NCI-H1092 (cell line): ENCODE measurements at places on chromosomes 3 and 15.

GRCh38 chr15:77048135-77048876, 22.6 kb downstream of the TSPAN3 start:
- no peak for DNase-seq

- no peak for DNase-seq
Measured at GRCh38 chr15:92669432-92669831, 13.9 kb upstream of the FAM174B start.

- DNase-seq = no peak
Measured at GRCh38 chr3:113623324-113623723, 73.1 kb downstream of the USF3 start.

DNA sequence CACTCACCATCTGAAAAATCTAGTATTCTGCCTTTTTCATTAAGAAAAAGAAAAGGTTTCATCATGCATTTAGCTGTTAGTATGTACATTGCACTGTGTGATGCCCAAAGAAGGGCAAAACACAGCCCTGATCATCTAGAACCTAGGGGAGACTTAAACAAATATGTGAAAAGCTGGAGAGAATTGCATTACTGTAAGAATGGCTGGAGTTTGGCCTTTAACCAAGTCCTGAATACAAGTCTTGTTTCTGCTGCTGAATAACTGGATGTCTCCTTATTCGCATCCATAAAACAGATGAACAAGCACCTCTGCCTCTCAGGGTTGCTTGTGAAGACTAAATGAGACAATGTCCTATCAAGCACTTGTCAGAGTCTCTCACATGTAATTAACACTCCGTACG, 233.4 kb upstream of the LRTM1 start:
- no peak for DNase-seq

- no peak for DNase-seq
Measured at GRCh38 chr3:112020674-112021085, 13.9 kb upstream of the TMPRSS7 start.

GRCh38 chr15:28107111-28107903, 8.2 kb upstream of the OCA2 start:
- no peak for DNase-seq

DNA sequence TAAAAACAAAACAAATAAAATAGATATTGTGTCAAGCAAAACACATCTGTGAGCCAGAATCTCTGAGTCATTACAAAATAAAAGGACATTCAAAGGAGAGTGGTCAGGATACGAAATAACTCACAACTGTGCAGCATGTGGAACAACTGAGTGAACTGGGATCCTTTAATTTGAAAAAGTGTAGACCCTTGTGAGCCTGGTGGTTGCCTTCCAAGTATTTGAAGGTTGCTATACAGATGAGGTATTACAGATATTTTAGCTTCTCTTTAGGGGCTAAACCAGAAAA, 26.7 kb downstream of the KCNMB2 start:
- no peak for DNase-seq

GRCh38 chr3:29853841-29854397, 573.0 kb downstream of the RBMS3 start:
- DNase-seq = no peak

- no peak for DNase-seq
Measured at GRCh38 chr3:9169956-9170850, 79.2 kb downstream of the SRGAP3 start.

DNA sequence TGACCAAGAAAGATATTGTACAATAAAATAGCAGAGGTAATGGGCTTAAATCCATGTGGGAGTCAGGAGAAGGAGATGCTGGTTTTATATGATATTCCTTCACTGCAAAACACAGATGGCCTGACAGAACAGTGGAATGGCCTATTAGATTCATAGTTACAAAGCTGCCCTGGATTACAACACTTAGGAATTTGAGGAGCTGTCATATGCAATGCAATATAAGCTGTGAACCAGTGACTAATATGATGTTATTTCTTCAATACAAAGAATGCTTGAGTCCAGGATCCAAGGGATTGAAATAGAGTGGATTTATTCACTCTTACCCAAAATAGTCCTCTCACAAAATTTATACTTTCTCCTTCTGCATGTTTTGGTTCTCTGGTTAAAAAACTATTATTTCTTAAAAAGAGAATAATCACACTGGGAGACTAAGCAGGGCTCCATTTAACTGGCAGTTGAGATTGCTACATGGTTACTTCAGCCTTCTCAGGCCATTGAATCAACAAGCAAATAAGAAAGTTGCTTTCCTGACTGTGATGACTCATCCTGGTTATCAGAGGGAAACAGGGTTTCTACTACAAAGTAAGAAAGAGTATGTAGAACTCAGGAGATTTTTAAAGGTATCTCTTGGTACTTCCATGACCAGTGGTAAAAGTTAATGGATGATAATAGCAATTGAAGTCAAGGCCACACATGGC, 79.8 kb upstream of the ZPLD1 start:
- DNase-seq = no peak

GRCh38 chr15:90560229-90560776, 30.6 kb downstream of the CRTC3 start:
- no peak for DNase-seq

DNA sequence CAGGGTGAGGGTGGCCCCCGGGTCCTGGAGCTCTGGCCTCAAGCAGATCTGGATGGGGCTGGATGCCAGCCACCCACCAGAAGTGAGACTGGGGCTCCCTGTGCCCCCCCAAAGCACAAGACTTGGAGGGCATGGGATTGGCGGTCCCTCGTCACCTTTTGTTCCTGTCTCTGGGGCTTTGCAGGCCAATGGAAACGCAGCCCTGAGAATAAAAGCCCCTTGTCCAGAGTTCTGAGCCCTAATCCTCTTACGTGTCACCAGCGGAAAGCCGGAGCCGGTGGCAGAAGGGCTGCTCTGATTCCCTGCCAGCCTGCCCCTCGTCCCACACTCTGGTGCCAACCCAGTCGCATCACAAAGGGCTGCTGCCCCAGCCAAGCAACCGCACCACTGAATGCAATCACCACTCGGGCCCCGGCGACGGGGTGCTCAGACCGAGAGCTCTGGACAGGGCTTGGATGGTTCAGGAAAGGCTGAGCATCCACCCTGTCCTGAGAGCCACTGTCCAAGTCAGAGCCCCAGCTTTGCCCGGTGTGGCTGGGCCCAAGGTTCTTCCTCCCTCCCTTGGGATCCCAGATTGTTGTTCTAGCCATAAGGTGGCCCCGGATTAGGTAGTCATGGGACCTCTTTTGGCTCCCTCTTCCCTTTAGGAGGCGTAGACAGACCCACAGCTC, 22.8 kb upstream of the ELP6 start:
- DNase-seq = no peak

DNA sequence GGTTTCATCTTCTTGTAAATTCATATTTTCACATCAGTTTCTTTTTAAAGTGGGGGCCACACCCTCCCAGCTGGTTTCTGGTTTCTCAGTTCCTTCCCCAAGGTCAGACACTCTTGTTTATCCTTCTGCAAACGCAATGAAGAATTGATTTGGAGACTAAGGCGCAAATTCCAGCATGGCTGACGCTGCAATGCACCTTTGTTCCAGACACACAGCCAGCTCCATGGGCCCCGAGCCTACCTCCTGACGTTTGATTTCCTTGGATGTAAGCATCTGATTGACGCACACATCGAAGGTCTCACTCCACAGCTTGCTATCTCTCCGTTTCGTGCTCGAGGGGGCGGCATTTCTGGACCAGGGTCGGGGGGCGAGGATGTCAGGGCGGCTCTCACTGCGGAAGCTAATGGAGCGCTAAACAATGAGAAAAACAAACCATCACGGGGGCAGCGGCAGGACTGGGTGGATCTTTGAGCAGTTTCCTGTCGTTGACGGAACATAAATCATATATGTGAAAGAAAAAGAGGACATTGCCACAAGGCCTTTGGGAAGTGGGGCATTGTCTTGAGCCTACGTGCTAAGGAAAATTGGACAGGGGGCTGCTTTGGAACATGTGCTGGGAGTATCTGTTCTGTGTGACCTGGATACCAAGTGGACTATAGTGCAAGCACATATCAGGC, 46.9 kb downstream of the ARHGEF3 start:
- no peak for DNase-seq

- DNase-seq = no peak
Measured at GRCh38 chr3:135752851-135753250, 212.7 kb upstream of the PPP2R3A start.

DNA sequence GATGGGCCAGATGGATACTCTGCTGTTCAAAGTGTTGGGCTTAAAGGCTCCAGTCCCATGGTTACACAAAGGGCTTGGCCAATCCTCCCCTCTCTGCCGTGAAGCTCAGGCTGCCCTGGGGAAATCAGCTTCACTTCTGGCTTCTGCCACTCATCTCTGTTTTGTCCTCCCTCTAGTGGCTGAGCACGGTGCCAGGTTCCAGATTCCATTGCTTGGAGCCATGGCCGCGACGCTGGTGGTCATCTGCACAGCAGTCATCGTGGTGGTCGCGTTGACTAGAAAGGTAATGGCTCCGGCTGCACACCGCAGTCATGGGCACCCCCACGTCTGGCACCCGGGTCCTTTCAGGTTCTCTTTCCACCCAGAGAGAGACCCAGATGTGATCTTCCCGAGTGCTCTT, 5.6 kb downstream of the TIGIT start:
- DNase-seq = no peak

GRCh38 chr15:80694611-80695098, 455 bp upstream of the ABHD17C start:
- DNase-seq = no peak

DNA sequence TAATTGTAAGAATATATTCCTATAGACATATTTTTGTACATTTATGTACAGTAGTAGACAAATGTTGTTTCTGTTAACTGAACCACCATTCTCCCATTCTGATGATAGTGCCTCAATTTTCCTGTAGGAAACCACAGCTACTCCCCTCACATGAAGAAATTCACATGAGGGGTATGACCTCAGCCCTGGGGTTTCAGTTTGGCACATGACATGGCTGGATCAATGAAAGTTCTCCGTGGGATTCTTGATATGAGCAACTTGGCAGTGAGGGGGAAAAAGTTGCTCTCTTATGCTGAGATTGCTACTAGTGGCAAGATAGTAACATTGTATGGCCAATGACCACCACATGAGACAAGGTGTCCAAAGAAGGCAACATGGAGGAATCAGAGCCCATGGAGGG, 1090.3 kb upstream of the CFAP20DC start:
- DNase-seq = no peak

DNA sequence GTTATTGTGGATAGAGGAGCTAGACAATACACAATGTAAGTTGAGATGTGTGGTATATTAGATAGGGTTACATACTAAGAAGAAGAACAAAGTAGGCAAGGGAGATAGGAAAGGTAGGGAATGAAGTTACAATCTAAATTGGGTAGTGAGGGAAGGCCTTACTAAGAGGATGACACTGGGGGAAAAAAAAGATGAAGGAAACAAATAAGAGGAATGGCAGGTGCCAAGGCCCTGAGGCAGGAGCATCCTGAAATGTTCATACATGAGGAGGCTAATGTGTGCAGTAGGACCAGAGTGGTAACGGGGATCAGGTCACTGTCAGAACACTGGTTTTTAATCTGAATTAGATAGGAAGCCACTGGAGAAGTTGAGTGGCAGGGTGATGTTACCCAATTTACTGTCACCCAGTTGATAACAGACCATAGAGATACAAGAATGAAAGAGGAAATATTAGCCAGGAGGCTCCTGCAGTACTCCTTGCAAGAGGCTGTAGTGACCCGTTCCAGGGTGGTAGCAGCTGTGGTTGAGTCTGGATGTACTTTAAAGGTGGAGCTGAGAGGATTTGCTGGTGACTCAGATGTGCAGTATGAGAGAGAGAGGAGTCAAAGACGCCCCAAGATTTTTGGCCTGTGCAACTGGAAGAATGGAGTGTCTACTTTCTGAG, 14.4 kb downstream of the RTP1 start:
- no peak for DNase-seq

- DNase-seq = peak; percentile 26
Measured at GRCh38 chr3:186849374-186849975, 7.0 kb downstream of the ADIPOQ start.

GRCh38 chr3:100873611-100874010, 119.6 kb downstream of the ABI3BP start:
- DNase-seq = no peak

- DNase-seq = peak; percentile 29
Measured at GRCh38 chr3:163056874-163057497, 1560.4 kb downstream of the OTOL1 start.

DNA sequence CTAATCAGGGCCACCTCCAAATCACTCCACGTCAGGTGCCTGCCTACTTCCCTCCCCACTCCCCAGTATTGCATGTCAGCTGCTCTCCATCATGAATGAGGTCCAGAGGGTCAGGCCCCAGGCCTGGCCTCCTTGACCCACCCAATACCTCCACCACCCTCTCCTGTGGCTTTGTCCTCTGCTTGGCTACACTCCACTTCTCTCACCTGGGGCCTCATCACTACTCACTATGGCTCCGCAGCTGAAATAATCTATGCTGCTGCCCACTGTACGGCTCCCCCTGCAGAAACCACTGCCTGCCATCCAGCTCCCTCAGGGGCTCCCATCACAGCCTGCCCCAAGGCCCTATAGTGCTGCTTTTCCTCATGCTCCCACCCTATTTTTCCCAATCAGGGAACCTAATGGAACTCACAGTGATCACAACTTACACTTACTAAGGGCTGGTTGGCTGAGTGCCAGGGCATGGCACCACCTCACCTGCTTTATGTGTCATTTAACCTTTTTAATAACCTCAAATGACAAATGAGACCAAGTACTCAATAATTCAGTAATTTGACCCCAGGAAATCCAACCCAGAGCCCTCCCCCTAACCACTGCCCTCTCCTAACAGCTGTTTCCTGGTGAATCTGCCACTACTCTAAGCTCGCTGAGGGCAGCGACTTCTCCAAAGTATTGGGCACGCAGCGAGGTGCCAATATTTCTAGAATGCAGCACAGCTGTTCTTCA, 2.3 kb downstream of the GORASP1 start:
- no peak for DNase-seq

DNA sequence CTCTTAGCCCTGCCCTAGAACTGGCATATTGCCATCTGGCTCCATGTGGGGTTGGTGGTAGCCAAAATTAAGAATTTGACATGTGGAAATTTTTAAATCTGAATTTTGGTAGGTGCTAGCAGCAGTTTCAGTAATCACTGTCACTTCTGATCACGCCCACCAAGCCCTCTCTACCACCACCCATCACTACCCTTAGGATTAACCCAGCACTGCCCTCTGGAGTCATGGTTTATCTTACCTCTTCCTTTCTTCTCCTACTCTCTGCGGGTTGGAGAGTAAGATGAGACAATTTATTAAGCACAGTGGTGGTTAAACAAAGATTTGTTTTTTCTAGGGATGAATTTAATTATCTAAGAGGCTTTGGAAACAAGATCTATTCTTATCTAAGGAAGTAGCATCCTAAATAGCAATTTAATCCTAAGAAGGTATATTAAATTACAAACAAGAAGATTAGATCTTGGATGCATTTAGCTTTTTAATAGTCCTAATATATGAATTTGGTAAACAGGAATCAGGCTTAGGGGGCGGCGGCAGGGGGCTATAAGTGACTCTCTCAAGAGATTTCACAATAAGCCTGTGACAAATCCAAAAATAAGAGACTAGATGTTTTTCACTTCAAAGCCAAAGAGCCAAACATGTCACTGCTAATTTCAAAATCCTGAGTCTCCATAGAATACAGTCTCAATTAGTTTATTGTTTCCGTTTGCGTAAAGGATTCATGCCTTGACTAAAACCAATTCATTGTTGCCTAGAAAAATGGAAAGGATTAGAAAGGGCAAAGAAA, 498.4 kb upstream of the UBE2E2 start:
- DNase-seq = no peak
